SK-MEL-5 (cell line): ENCODE measurements at places on chromosomes 5 and 9. TPM values are rescaled to one million over a fixed set of nuclear protein-coding genes. Genes with fewer than 3 reads are reported as not detected.

Gene PTGES
- 4.8 and 5.1 TPM in 2 replicates for total RNA-seq

Gene CCDC171
- total RNA-seq: 71.0 and 72.9 TPM in 2 replicates

Gene DBN1
- 41.6 and 49.0 TPM in 2 replicates for total RNA-seq

Gene GRXCR2
- not detected in 2 replicates for total RNA-seq

Gene LIX1
- total RNA-seq: not detected in 2 replicates

Gene HCN1
- 1.2 and 1.4 TPM in 2 replicates for total RNA-seq

Gene TPPP
- 5.1 and 5.7 TPM in 2 replicates for total RNA-seq

Gene CDO1
- 0.42 and 1.1 TPM in 2 replicates for total RNA-seq

Gene PCDHA1
- total RNA-seq: 0.48 and 0.55 TPM in 2 replicates

Gene EPB41L4B
- total RNA-seq: 0.55 and 0.85 TPM in 2 replicates

Gene FBXL7
- 9.4 and 9.8 TPM in 2 replicates for total RNA-seq

Gene MEIKIN
- not detected in 2 replicates for total RNA-seq

Gene FKTN
- total RNA-seq: 12.7 and 17.5 TPM in 2 replicates

Gene GMCL2
- not detected in 2 replicates for total RNA-seq

Gene IL5
- not detected in 2 replicates for total RNA-seq

Gene SYK
- total RNA-seq: 0.74 and 1.7 TPM in 2 replicates

Gene PCDHGA7
- total RNA-seq: 0.71 and 1.6 TPM in 2 replicates

Gene IL3
- not detected in 2 replicates for total RNA-seq

Gene RNF183
- not detected in 2 replicates for total RNA-seq

Gene PCA3
- total RNA-seq: 0.13 and 0.21 TPM in 2 replicates

Gene CCL27
- total RNA-seq: not detected in 2 replicates

Gene CBY3
- total RNA-seq: not detected in 2 replicates
